ENCODE measurements at places on chromosomes 6 and 20. TPM values are rescaled to one million over a fixed set of nuclear protein-coding genes. Genes with fewer than 3 reads are reported as not detected.

Gene CST2
- not detected for total RNA-seq

Gene PAK5
- 0.10 TPM for total RNA-seq

Gene DDX43
- total RNA-seq, result 1.1 TPM

Gene HAO1
- total RNA-seq, result not detected

Gene SLC17A2
- total RNA-seq, result not detected

GRCh38 chr20:44264287-44264686 lies 17.2 kb downstream of the GDAP1L1 start:
- DNase-seq, result no peak

DNA sequence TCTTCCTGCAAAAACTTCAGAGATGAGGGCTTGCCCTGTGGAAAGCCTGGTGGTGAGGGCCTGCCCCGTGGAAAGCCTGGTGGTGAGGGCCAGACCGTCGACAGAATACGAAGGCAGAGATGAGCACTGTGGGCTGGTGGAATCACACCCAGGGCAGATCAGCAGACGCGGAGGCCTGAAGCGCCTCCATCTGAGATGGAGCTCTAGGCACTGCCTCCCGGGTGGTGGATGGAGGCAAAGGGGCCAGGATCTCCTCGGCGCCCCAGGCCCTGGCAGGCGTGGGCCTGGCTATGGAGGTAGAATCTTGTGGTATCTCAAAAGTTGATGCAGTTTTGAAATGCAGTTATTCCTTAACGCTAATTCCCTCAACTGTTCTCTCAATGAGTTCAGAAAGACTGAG lies 104.8 kb downstream of the PSMB1 start:
- DNase-seq, result no peak

GRCh38 chr6:141415896-141416295 lies 716.8 kb upstream of the GJE1 start:
- no peak for DNase-seq

DNA sequence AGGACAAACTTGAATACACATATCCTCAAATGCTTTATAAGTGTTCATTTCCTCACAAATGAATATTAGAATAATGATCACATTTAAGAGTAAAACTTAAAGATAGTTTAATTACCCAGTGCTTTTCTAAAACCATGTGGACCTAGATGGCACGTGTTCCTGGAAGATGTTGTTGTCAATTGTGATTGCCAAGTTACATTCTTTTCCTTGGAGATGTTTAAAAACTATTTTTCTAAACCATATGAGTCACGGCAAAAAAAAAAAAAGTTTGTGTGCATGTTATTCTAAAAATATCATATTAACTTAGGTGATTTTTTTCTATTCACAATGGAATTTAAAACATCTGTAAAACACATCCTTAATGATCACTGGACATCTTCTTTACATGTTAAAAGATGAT lies 51.1 kb downstream of the RCAN2 start:
- no peak for DNase-seq

GRCh38 chr6:120348926-120349325 lies 985.4 kb downstream of the TBC1D32 start:
- DNase-seq, result no peak

DNA sequence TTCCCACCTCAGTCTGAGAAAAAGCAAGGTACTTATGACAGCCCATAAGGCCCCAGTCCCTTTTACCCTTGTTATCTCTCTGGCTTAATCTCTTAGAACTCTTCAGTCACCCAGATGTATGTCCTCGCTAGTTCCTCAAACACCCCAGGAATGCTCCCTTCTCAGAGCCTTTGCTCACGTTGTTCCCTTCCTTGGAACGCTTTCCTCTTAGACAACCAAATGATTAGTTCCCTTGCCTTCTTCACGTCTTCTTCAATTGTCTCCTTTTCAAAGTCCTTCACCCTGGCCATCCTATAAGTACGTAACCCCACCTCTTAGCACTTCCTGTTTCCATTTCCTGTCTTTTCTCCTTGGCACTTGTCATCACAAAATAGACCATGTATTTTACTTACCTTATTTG lies 1.1 kb upstream of the APOBEC2 start:
- no peak for DNase-seq

- no peak for DNase-seq
These were observed 81.0 kb downstream of the TIAM2 start for GRCh38 chr6:155075930-155076695.

- DNase-seq, result no peak
These were observed 30.2 kb upstream of the MRPS18A start for GRCh38 chr6:43717822-43718221.

DNA sequence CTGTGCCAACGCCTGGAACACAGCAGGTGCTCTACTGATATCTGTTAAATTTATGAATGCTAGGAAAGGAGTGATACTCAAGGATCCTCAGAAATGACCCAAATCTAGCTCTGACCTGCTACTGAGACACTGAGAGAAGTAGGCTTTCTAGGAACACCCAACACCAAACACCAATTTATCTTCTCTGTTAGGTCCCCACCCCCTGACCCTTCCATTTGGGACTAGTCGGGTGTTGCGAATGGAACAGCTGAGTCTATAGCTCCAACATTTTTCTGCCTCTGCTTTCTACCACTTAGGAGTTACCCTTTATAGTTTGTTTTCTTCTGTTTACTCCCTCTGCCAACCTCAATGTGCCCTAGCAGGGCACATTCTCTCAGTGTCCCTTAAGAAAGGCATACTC lies 24.0 kb downstream of the CPNE1 start:
- DNase-seq, result no peak

DNA sequence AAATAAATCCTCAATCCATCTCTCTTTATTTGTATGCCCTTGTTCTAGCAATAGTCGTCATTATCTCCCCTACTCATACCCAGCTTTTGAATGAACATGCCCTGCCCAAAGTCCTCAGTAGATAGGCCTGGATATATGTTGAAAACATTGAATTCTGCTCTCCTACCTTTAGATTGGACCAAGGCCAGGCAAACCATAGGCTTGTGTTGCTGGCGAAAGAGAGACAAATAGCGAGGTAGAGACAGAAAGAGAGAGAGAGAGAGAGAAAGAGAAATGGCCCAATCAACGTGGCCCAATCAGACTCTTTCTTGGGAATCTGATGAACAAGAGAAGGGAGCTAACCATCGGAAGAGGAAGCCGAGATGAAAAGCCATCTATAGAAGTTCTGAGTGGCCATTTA lies 45.2 kb downstream of the NEDD9 start:
- no peak for DNase-seq

DNA sequence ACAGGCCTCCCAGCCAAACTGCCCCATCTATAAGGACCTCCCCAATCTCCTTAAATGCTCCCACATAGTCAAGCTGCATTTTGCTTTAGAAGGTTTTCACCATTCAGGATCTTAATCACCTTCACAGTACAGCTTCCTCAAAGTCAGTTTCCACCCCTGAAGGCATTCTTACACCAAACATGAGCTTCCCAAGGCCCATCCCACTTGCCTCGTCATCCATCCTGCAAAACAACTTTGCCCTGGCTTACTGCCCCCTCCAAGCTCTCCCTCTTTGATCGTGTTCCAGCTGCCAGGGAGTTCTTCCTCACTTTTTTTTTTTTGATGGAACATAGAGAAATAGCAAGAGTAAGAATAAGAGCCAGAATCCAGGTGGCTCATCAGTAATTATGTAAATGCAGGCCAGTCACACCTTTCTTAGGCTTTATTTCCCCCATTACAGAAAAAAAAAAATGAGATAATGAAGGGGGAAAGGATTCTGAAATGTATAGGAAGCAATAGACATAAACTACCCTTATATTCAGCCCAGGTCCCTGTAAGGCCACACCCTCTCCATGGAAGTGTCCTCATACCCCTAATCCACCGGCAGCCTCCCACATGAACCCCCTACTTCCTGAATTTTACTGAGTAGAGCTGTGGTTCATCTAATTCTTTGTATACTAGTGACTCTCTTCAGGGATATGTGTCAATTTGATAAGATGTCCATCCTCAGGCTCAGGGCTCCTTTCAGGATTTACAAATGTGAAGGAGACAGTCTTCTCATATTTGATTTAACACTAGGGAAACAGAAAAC lies 12.7 kb downstream of the TRIM27 start:
- DNase-seq, result no peak

DNA sequence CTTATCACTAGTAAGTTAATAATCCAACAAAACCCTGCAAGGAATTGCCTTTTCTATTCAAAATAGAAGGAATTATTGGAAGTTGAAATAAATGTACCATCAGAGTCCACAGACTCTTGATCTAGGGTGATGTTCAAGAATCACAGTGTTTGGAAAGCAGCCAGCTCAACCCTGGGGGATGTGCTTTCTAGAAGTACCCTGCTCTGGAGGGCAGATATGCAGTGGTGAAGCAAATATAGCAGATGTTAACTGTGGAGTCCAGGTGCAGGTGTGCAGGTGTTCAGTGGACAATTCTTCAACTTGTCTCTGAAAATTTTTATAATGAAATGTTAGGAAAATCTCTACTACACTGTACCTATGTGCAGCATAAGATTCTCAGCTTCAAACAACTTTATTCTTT lies 9.1 kb upstream of the INSM1 start:
- no peak for DNase-seq

GRCh38 chr6:72820906-72821305 lies 199.0 kb downstream of the KCNQ5 start:
- DNase-seq, result no peak

DNA sequence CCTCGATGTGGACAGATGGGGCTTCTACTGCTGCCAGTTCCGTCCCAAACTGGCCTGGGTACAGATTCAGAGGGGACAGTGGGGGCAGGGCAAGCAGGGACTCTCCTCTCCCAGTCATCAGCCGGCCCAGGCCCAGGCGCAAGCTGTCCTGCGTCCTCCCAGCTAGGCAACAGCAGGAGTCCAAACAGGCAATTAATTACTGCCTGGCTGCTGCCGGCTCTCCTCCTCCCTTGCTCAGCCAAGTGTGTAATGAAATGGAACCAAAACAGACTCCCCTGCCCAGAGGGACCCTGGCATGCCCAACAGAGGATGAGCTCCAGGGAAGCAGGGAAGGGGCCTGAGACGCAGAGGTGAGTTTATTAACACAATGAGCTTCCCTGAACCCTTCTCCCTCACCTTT lies 17.8 kb upstream of the SLC32A1 start:
- DNase-seq, result no peak

All from tongue (tissue), 3 donors.